Hypothalamus (tissue), 51 donors: ENCODE measurements at places on chromosomes 13 and 19.

GRCh38 chr19:15464394-15465385, at the start of gene RASAL3:
Gene RASAL3, minus strand, starts transcription at chr19:15464544. Its CDS starts 186 bp downstream, at chr19:15464358.
- DNase-seq = no peak

DNA sequence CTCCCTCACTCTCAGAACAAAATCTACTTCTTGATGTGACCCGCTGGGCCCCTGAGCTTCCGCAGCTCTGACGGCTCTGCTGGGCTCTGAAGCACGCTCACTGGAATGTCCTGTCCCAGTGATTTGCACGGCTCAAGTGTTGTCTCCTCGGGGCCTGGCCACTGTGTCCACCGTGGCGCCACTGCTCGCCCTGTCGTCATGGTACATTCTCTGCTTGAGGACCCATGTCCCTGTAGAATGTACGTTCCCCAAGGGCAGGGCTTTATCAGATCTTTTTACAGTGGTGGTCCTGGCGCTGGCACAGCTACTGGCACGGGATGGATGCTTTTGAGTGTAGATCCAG, 12.1 kb downstream of the KLHL26 start:
- no peak for DNase-seq

GRCh38 chr19:41546386-41546789, 29.6 kb upstream of the CEACAM21 start:
- no peak for DNase-seq

DNA sequence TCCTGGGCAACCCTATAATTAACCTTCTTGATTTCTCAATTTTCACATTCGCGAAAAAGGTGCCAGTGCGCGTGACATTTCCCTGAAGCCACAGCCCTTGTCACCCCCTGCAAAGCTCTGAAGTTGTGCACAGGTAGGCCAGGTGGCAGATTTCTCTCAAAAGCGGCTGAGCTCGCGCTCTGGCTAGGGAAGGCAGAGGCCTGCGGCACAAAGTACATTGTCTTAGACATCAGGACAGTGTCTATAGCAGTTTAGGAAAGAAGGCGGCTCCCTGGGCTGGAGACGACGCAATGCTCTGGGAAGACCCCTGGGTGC, 42.9 kb upstream of the ZNF14 start:
- no peak for DNase-seq

DNA sequence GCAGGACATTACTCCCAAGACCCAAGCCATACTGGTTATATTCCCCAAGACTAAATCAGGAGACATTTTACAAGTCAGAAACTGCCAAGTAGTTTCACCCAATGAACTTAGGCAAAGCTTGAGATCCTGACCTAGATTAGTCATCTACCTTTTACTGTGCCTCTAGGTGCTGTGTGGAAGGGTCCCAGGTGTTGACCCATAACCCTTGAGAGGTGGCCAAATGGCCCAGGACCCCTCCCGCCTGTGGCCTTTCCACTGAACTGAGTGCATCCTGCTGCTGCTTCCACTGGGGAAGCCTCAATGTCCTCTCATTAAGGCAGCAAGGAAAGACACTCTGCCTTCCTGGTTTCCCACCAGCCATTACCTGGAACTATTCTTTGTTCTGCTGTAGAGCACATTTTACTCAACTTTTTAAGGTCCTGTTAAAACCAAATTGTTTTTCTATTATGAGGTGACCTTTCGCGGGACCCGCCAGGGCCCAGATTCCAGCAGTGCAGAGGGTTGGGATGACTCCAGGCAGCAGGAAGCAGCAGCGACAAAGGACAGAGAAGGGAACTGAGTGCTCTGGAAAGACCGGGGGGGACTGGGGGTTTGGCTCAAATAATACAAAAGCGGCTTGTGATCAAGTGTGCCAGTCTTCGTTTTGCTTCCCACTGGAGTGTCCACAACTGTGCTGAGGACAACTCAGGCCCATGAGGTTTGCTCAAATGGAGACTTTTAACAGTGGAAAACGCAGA, 27.1 kb downstream of the ANKRD10 start:
- DNase-seq = peak; percentile 42

DNA sequence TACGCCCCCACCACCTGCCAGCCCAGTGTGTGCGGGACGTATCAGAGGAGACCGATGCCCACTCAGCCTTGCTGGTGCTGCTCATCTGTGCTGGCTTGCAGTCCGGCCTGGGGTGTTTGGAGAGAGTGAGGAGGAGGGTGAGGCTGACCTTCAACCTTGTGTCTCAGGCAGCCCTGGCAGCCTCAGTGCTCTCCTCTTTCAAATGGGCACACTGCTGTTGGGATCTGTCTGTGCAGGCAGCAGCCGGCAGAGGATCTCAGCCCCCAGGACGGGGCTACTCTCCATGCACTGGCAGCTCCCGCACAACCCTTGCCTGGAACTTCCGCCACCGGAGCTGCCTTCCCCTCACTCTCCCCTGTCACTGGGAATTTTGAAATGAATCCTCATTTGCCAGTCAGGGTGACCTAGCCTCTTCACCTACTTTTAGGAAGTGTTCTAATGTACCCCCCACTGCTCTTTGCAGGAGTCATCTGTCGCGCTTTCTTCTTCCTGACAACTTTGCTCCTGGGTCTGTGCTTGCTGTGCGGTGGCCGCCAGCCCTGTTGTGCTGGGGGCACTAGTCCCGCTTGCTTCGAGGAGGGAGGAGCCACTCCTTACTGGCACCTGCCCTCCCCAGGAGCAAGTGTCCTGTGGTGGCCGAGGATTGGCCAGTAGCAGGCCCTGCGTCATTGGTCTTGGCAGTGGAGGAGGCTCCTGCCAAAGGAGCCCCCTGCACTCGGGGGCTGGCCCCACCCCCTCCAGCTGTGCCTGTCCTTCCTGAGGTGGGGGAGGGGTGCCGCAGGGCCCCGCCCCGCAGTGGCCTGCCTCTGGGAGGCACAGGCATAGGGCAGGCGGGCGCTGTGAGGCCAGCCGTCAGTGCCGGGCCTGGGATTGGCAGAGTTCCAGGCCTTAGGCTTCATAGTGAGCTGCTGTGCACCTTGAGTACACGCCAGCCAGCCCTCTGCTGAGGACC, 53.4 kb downstream of the TSSK6 start:
- peak; percentile 41 for DNase-seq

- no peak for DNase-seq
Observed at GRCh38 chr13:109577191-109577700, 209.1 kb downstream of the IRS2 start.

DNA sequence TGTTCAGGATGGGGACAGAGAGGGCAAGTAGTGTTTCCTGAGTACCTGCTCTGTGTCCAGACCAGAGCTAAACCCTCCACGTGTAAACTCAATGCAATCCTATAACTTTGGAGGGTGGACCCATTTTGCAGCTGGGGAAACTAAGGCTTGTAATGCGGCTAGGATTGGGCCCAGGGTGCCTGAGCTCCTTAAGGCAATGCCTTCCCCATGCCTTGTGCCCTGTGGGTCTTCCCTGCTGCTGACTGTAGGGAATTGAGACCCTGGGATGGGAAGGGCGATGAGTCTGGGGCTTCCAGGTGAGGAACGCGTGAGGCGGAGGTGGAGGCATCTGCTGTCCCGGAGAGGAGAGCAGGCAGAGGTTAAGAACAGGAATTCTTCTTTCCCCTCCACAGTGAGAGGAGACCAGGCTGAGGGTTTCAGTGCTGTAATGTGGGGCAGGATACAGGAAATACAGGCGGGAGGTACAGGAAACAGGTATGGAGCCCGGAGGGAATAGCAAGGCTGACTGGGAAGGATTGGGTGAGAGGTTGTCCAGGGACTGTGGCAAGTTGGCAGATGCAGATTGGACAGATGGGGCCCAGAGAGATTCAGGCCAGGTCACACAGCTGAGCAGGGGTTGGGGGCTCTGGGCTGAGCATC, 19.2 kb downstream of the SLC27A1 start:
- no peak for DNase-seq

DNA sequence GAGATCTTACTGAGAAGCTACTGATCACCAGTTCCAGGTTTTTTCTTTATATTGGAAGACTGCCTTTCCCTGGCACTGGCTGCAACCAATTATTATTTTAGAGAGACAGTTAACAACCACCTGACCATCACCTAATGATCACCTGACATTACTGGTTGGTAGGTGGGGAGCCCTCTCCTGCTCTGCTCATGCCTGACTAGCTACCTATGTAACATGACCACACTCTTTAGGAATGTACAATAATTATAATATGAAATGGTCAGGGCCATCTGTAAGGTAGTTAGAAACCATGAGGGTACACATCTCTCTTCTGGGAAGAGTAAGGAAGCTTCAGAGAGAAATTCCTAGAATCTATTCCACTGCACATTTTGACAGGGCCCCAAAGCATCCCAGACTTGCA, 59.0 kb upstream of the SCEL start:
- DNase-seq = no peak

DNA sequence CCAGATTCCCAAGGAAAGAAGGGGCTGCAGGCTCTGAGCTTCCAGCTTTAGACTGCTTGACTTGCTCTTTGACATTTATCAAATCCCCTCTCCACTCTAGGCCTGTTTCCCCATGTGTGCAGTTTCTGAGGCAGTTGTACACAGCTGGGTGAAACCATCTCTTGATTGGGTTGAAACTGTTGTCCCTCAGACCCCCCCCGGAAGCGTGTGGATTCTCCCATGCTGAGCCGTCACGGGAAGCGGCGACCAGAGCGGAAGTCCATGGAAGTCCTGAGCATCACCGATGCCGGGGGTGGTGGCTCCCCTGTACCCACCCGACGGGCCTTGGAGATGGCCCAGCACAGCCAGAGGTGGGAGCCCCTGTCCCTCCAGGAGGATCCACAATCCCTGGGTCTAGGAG, 19.7 kb downstream of the BRSK1 start:
- no peak for DNase-seq

GRCh38 chr19:14401468-14402195, 17.5 kb downstream of the DDX39A start:
- DNase-seq = no peak

DNA sequence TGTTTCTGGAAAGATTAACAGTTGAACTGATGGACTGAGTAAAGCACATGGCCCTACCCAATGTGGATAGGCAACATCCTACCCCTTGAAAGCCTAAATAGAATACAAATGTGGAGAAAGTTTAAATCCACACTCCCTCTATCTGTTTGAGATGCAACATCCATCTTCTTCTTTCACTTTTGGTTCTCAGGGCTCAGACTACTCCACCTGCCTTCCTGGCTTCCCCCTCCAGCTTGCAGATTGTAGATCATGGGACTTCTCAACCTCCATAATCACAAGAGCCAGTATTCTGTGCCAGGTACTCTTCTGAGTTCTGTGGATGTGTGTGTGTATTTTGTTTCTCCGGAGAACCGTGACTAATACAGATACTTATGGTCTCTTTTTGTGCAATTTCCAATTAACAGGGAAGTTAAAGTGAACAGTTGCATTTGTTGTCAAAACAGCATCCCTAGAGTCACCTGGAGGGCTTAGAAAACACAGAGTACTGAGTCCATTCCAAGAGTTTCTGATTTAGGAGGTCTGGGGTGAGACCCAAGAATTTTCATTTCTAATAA, 590.3 kb upstream of the MIR17HG start:
- DNase-seq = no peak

GRCh38 chr19:35655600-35655999, 7.5 kb downstream of the COX6B1 start:
- DNase-seq = no peak

- DNase-seq = no peak
Observed at GRCh38 chr19:9353011-9353410, 9.8 kb upstream of the ZNF177 start.

- DNase-seq = no peak
Observed at GRCh38 chr19:33621811-33622504, at the start of gene CHST8. Gene CHST8, plus strand, starts transcription at chr19:33621953. Its CDS starts 67,309 bp downstream, at chr19:33689262.

DNA sequence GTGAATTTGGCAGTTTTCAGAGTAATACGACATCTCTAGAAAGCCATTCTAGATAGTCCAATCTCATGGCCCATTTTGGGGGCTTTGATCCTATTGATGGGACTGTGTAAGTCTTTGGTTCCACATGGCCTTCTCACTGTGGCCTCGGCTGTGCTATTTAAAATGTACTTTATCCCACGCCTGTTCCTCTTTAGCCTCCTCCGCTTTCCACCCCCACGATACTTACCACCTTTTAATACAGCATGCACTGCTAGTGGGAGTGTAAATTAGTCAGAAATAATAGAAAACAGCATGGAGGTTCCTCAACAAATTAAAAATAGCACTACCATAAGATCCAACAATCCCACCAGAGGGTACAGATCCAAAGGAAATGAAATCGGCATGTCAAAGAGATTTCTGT, 28.3 kb upstream of the CEBPG start:
- DNase-seq = no peak

DNA sequence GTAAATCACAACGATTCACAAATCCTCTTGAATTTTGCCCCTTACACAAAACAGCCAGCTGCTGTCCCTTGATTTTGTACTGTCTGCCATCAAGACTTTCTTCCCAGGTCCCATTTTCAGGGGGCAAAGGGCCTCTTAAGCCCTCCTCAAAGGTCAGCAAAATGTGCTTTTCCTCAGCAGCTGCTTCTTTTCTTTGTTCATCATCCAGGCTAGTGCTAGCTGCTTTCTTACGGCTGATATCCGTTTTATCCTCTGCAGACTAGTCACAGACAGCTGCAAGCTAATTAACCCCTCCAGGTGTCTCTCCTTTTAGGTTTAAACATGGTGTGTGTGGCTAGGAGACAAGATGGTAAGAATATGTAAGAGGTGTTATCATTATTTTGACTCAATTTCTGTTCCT, 90.9 kb downstream of the NALCN start:
- DNase-seq = no peak

DNA sequence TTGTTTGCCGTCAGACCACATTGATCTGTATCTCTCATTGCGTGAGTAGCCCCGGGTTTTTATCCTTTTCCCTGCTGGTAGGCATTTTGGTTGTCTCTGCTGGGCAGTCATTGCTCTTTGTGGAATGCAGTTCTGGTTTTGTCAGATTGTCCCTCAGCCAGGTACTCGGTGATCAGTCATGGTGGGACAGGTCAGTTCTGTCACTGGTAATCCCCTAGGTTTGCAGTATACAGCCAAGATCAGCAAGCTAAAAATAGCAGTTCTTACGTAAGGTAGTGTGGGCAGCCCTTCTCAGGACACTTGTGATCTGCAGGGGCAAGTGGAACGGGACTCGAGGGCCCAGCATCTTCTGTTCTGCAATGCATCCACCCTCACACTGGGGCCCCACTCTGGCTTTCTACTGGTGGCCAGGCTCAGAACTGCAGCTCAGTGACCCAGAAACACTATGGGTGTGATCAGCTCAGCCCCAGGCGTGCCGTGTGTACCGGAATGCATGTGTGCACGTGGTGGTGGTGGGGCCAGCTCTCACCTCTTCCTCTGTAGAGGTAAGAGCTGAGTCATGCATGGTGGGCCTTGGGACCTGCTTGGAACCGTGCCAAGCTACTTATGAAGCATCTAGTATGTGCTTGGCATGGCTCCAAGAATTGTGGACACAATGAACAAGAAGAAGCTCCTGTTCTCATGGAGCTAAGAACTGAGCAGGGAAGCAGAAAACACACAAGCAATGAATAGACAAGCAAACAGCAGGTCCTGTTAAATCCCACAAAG, 6.3 kb downstream of the PLEKHF1 start:
- no peak for DNase-seq

- DNase-seq = no peak
Observed at GRCh38 chr19:13428352-13428751, 77.9 kb downstream of the CACNA1A start.

DNA sequence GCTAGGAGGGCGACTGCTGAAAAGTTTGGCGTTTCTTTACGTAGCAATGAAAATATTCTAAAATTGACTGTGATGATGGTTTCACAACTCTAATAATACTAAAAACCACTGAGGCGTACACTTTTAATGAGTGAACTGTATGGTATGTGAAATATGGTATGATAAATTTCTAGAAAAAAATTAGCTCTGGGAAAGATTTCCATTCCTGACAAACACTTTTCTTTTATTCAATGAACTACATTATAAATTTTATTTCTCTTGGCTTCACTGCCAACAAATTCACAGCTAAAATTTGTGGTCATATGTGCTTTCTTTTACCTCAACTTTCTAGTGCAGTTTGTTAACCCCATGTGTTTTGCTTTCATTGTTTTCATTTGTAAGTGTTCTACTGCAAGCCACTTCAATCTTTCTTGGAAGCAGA, 11.1 kb downstream of the ZC3H13 start:
- no peak for DNase-seq
